ENCODE measurements at places on chromosomes 13 and 19.

GRCh38 chr13:109821103-109821502 lies 34.7 kb upstream of the IRS2 start:
- H3K27me3 ChIP-seq = no peaks in the 10 kb centered on the region
- peaks cover 3% of the 10 kb centered on the region for H3K4me1 ChIP-seq
- DNase-seq = no peak
- H3K36me3 ChIP-seq = no peaks in the 10 kb centered on the region
- H3K27ac ChIP-seq = no peak overlapping the region

DNA sequence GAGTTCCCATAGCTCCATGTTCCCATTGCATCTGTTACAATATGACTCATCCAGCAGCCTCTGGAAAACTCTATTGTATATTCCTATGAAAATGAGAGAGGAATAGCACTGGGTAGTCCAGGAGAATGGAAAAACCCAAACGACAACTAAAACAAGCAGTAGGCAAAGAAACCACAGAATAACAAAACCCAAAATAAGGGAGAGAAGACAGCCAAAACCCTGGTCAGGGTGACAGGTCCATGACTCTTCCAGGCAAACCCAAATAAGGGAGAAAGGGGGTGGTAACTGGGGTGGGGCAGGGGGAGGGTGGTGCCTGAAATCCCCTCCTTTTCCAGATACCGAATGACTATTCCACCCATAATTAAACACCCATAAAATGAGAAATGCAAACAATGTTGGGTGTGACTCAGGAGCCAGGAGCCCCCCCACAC lies 4.0 kb upstream of the ZNF8 start:
- H3K36me3 ChIP-seq = peaks cover 49% of the 10 kb centered on the region
- H3K27me3 ChIP-seq = no peaks in the 10 kb centered on the region
- peak; percentile 34 for DNase-seq
- H3K27ac ChIP-seq = no peak overlapping the region
- H3K4me3 ChIP-seq = peak overlapping the region; percentile 56

GRCh38 chr13:50682002-50682401 lies 161.5 kb downstream of the DLEU7 start:
- peaks cover 6% of the 10 kb centered on the region for H3K4me1 ChIP-seq
- H3K27ac ChIP-seq = no peak overlapping the region
- H3K4me3 ChIP-seq = no peak overlapping the region
- no peaks in the 10 kb centered on the region for H3K27me3 ChIP-seq

- peak overlapping the region; percentile 32 for H3K27ac ChIP-seq
- H3K36me3 ChIP-seq = no peaks in the 10 kb centered on the region
- peaks cover 7% of the 10 kb centered on the region for H3K4me1 ChIP-seq
Observed at GRCh38 chr13:28047757-28048388, 52.5 kb downstream of the FLT3 start.

GRCh38 chr19:18966307-18966706 lies 25.3 kb upstream of the HOMER3 start:
- DNase-seq = no peak
- H3K27ac ChIP-seq = no peak overlapping the region
- H3K4me1 ChIP-seq = peaks cover 12% of the 10 kb centered on the region
- no peaks in the 10 kb centered on the region for H3K36me3 ChIP-seq
- H3K27me3 ChIP-seq = peaks cover 10% of the 10 kb centered on the region

DNA sequence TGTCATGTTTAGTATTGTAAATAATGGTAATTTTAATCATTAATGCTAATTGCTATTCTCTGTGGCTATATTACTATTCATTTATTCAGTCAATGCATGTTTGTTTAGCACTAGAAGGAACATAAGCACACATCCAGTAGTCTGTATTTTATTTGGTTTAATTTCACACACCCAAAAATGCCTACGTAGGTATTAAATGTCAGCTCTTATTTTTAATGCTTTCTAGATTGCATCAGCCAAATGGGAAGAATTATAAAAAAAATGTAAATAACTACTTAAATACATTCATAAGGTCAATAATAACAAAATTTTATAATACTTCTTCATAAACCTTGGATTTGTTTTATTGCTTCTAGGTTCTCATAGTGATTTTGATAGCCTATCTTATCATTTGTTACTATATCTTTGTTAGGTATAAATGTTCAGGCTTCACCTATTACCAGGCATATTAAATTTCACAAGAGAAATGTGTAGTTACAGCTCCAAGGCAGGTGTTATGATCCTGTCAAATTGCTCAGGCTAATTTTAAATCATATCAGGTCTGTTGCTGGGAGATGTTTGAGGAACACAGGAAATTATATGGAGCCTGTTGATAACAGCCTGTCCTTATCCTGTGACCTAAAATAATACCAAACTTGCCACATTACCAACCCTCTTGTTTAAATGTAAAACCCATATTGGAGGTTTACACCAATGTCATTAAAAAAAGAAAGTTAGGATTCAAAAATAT lies 34.4 kb downstream of the ITGBL1 start:
- no peak for DNase-seq
- H3K27ac ChIP-seq = no peak overlapping the region

GRCh38 chr19:56639217-56639616 lies 3.7 kb upstream of the SMIM17 start:
- H3K4me1 ChIP-seq = peaks cover 2% of the 10 kb centered on the region
- no peak overlapping the region for H3K4me3 ChIP-seq
- peak; percentile 5 for DNase-seq
- H3K36me3 ChIP-seq = no peaks in the 10 kb centered on the region

DNA sequence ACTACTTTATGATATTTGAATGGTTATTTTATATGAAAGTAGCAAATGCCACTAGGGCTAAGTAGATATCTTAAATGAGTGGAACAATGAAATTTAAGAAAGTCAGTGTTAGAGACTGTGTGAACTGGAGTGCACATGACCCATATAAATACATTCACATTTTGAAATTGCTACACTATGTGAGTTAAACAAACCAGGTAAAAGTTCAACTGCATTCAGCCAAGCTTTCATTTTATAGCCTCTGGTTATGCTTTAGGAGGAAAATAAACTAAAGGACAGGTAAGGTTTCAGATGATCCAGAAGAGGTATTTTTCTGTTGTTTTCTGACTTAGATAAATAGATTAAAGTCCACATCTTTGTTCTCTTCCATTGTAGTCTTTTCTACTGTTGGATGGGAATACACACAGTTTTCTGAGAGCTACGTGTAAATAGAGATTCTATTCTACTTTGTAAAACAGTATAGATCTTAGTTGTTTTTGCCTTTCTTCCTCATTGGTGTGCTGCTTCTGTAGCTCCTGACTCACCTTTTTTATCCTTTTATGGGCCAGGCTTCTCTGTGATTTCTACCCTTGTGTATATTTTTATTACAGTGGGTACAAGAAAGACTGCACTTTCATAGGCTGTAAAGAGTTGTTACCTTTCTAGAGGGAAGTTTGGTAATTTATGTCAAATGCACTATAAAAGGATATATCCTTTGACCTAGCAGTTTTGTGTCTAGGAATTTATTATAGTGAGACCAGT lies 54.6 kb upstream of the KCTD4 start:
- no peak for DNase-seq
- peaks cover 23% of the 10 kb centered on the region for H3K36me3 ChIP-seq
- H3K4me3 ChIP-seq = no peak overlapping the region
- no peaks in the 10 kb centered on the region for H3K27me3 ChIP-seq

DNA sequence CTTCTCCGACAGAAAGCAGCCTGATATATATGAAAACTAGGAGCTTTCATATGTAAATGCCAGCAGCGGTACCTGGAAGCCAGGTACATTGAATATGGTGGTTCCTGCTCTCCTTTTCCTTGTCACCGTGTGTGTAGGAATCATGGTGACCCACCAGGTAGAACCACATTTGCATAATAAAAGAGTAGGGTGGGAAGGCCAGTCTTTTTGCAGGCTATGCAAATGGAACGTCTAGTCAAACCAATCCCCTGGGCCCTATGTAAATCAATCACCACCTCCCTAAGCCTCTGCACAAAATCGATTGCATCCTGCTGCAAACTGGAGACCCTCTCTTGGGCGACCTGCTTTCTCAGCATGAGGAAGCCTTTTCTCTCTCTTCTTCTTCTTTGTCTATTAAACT lies 22.2 kb upstream of the ZNF181 start:
- H3K4me1 ChIP-seq = no peaks in the 10 kb centered on the region
- DNase-seq = no peak
- H3K27me3 ChIP-seq = no peaks in the 10 kb centered on the region
- no peak overlapping the region for H3K4me3 ChIP-seq
- H3K27ac ChIP-seq = no peak overlapping the region

DNA sequence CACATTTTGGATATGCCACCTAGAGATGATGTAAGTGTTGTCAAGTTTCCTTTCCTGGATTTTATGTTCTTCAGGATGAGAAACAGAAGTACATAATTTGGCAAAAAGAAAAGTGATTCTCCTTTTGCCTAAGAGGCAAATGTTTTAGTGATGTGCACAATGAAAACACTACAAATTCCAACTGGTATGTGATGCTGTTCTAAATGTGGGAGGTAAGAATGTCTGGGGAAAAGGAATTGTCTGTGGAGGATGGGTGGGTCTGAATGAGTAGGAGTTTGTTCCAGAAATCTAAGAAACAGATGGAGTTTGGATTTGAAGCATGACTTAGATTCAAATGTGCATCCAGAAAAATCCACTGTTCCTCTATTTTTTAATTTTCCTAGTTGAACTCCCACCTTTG lies 473.6 kb upstream of the SPRY2 start:
- H3K36me3 ChIP-seq = no peaks in the 10 kb centered on the region
- no peak overlapping the region for H3K27ac ChIP-seq
- no peak overlapping the region for H3K4me3 ChIP-seq
- DNase-seq = no peak
- H3K4me1 ChIP-seq = no peaks in the 10 kb centered on the region

DNA sequence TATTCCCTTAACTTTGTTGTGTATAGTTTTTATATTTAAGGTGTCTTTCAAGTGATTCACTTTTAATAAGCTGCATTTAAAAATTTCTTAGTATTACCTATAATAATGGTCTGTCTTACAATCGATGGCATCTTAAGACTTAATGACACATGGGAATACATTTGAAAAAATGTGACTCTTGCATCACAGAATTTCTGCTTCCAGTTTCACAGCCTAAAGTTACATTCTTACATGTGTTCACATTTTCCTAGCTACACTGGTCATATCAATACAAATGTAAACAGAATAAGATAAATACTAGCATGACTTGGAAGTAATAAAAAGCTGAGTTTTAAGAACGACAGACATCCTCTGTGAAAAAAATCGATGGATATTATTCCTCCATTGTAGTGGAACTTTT lies 1597.1 kb upstream of the MIR17HG start:
- peak; percentile 43 for DNase-seq
- no peaks in the 10 kb centered on the region for H3K4me1 ChIP-seq
- H3K27ac ChIP-seq = no peak overlapping the region
- no peak overlapping the region for H3K4me3 ChIP-seq
- no peaks in the 10 kb centered on the region for H3K36me3 ChIP-seq
- H3K27me3 ChIP-seq = no peaks in the 10 kb centered on the region

- no peak overlapping the region for H3K27ac ChIP-seq
- H3K4me1 ChIP-seq = peaks cover 11% of the 10 kb centered on the region
- H3K27me3 ChIP-seq = no peaks in the 10 kb centered on the region
- peaks cover 87% of the 10 kb centered on the region for H3K36me3 ChIP-seq
- DNase-seq = no peak
Observed at GRCh38 chr19:4103080-4103433, 20.9 kb downstream of the MAP2K2 start.

- peak; percentile 24 for DNase-seq
- H3K27ac ChIP-seq = no peak overlapping the region
- H3K4me1 ChIP-seq = no peaks in the 10 kb centered on the region
- H3K4me3 ChIP-seq = no peak overlapping the region
- no peaks in the 10 kb centered on the region for H3K36me3 ChIP-seq
- H3K27me3 ChIP-seq = peaks cover 6% of the 10 kb centered on the region
Observed at GRCh38 chr13:48121733-48122132, 26.8 kb upstream of the MED4 start.

DNA sequence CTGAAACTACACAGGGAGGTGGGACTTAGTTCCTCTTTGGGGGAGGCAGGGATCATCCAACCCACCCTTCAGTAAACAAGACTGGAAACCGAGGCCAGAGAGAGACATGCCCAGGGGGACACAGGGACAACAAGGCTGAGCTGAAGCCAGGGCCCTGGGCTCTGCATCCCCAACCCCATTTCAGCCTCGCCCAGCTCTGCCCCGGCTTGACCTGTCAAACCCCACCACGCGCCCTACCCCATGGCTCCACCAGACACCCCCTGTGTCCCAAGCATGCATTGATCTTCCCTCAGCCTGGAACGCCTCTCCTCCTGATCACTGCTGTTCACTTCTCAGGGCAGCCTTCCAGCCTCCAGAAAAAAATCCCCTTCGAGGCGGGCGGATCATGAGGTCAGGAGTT lies 2.0 kb upstream of the APC2 start:
- no peak overlapping the region for H3K27ac ChIP-seq
- H3K4me3 ChIP-seq = no peak overlapping the region
- no peak for DNase-seq
- peaks cover 4% of the 10 kb centered on the region for H3K36me3 ChIP-seq
- H3K27me3 ChIP-seq = peaks cover 56% of the 10 kb centered on the region
- H3K4me1 ChIP-seq = peaks cover 35% of the 10 kb centered on the region

DNA sequence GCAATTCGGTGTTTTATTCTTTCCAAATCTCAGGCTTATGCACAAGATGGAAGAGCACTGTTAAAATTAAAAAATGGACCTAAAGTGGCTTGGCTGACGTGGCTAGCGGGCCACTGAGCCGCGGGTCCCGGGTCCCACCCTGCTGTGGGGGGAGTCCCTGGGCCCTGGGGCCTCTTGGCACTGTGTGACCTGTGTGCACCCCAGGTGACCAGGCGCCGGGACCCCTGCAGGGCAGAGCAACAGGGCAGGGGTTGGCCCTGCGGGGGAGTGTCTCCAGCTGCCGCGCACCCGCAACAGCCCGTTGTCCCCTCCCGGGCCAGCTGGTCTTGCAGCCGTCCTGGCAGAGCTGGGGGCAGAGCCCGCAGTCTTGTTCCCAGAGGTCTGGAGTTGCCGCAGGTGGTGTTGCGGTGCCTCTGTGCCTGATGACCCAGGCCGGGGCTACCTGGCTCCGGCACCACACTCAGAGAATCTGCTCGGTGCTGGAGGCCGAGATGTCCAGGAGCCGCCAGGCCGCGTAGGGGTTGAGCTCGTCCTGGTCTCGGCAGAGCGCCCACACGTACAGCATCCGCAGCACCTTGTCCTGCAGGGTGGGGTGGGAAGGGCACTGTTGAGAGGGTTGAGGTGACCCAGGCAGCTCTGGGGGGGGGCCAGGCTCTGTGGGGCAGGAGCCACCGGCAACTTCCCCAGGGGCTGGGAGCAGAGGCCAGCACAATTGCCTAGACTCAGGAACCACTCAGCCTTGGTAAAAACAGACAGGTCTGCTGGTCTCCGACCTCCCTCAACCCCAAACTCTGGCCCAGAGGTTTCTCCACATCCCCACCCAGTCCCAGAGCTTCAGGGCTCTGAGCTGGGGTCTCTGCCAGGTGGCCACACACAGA lies 1.0 kb upstream of the CTXN1 start:
- H3K27me3 ChIP-seq = no peaks in the 10 kb centered on the region
- H3K4me3 ChIP-seq = no peak overlapping the region
- H3K36me3 ChIP-seq = peaks cover 60% of the 10 kb centered on the region
- DNase-seq = no peak
- no peak overlapping the region for H3K27ac ChIP-seq
